ENCODE measurements at places on chromosomes 16 and 17. TPM values are rescaled to one million over a fixed set of nuclear protein-coding genes. Genes with fewer than 3 reads are reported as not detected.

The MTHFSD gene
- total RNA-seq: 10.7 TPM

The FOXF1 gene
- not detected for total RNA-seq

The PDILT gene
- not detected for total RNA-seq

The TOM1L2 gene
- total RNA-seq: 21.5 TPM

The ATP1B2 gene
- total RNA-seq: 0.45 TPM

The CMTR2 gene
- 11.7 TPM for total RNA-seq

The TPSG1 gene
- not detected for total RNA-seq

The MMP25 gene
- 0.87 TPM for total RNA-seq

The BICDL2 gene
- not detected for total RNA-seq

The KRTAP2-2 gene
- total RNA-seq: not detected

The RNF222 gene
- not detected for total RNA-seq

The RBL2 gene
- 12.9 TPM for total RNA-seq

The LGALS9 gene
- 1.6 TPM for total RNA-seq

The CA7 gene
- total RNA-seq: not detected

The MPRIP gene
- 349 TPM for total RNA-seq

The RPH3AL gene
- 27.6 TPM for total RNA-seq

The COX6A2 gene
- total RNA-seq: not detected

The RAB11FIP4 gene
- total RNA-seq: 1.6 TPM

The GAN gene
- total RNA-seq: 3.5 TPM

The CFAP20 gene
- 51.4 TPM for total RNA-seq

The KRT28 gene
- not detected for total RNA-seq

The KRT27 gene
- not detected for total RNA-seq

The CEMP1 gene
- total RNA-seq: not detected

The EPOP gene
- 11.1 TPM for total RNA-seq

The CNGB1 gene
- 0.49 TPM for total RNA-seq

The ASPHD1 gene
- 26.3 TPM for total RNA-seq

The EIF3C gene
- total RNA-seq: 344 TPM

The DPEP1 gene
- total RNA-seq: 1.6 TPM

The MT1G gene
- total RNA-seq: not detected

The PARD6A gene
- total RNA-seq: 1.3 TPM

The KNOP1 gene
- total RNA-seq: 41.7 TPM

The PABPN1L gene
- not detected for total RNA-seq

The KRT14 gene
- total RNA-seq: 0.34 TPM

The ASPSCR1 gene
- total RNA-seq: 27.4 TPM

The SLC2A4 gene
- 0.57 TPM for total RNA-seq

The WNT3 gene
- 3.6 TPM for total RNA-seq

The SHISA9 gene
- 0.05 TPM for total RNA-seq

The PLXDC1 gene
- 0.12 TPM for total RNA-seq

The FAM234A gene
- total RNA-seq: 48.4 TPM

Data from A549 treated with Mapracorat at 1 μM for 4 hours (cell line).